H54 (cell line): ENCODE measurements at places on chromosomes 5 and 9.
A peak's percentile ranks its signal among the peaks of the same experiment; 100 is the strongest.

GRCh38 chr9:130542038-130542437, 37.3 kb upstream of the FUBP3 start:
- no peak for DNase-seq

DNA sequence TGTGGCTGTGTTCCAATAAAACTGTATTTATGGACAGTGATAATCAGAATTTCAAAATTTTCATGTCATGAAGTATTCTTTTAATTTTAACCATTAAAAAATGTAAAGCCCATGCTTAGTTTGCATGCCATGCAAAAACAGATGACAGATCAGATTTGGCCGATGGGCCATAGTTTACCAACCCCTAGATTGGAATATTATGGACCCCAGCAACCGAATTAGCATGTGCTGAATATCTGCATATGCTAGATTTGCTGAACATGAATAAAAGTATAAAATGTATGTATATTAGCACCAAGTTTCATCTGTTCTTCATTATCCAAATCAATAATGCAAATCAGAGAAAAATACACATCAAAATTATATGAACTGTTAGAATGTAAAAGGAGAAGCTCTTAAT, 158.5 kb upstream of the PPP1R2B start:
- no peak for DNase-seq

GRCh38 chr5:6837519-6838110, 124.4 kb downstream of the TENT4A start:
- DNase-seq = no peak

DNA sequence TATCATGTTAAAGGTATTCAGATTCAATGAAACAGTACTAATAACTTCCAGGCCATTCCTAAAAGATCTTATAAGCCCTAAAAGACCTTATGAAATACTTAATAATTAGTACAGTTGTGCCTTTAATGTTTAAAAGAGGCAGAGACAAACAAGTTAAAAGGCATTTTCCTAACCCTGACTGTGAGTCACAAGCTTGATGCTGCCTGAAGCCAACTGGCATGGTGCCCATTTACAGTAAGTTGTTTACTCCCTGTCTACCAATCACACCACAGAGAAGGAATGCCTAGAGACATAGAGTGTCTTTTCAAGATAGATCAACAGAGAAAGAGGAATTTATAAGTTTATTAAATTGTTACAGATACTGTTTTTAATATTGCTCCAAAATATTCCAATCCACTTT, 47.8 kb downstream of the NR3C1 start:
- DNase-seq = peak; percentile 62

DNA sequence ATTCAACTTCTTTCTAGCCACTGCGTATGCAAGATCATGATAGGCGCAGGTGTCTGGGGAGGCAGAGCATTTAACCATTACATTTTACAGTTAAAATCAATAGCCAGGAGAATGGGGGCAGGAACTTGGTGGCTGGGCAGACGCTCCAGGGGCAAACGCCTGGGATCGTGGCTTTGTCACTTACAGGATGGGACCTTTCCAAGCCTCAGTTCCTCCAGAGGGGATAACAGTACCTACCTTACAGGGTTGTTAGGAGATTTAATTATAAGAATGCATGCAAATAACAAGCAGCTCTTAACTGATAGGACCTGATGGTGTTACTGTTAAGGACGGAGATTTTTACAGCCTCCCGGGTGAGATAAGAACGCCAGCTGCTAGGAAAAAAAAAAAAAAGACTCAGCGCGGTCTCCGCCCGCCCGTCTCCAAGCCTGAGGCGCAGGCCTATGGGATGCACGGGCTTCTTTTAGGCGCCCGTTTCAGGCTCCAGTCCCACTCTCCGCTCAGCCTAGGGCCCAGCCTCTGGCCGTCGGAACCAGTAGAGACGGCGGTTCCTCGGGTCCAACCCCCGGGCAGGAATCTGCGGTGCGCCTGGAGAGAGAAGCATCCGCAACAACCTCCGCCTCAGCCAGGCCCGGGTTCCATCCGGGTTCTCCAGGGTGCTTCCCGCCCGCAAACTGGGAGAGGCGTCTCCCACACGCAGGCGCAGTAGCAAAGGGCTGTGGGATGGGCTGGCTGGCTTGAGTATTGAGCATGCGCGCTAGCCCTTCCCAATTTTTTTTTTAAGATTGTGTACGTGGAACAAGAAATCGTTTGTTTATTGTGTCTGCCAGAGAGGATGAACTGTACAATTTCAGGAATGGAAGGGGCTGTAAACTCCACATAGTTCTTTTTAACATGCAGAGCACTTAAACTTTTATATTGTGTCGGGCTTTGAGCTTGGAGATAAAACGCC, at the start of gene FAM200C:
Gene FAM200C (minus strand): TSS at position 653 of the 952 bp plus-strand sequence. CDS start 4,564 bp downstream, outside the sequence.
- peak; percentile 84 for DNase-seq

- no peak for DNase-seq
Measured at GRCh38 chr5:68652534-68652965, 437.0 kb downstream of the PIK3R1 start.

DNA sequence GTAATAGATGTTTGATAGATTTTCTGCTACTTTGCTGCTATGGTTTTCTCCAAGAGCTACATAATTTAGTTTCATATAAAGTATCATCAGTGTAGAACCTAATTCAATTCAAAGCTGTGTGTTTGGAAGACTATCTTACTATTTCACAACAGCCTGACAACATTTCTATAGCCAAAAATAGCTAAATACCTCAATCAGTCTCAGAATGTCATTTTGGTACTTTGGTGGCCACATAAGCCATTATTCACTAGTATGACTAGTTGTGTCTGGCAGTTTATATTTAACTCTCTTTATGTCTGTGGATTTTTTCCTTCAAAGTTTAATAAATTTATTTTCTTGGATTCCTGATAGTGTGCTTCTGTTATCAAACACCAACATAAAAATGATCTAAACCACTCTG, 35.1 kb upstream of the CCDC152 start:
- no peak for DNase-seq

DNA sequence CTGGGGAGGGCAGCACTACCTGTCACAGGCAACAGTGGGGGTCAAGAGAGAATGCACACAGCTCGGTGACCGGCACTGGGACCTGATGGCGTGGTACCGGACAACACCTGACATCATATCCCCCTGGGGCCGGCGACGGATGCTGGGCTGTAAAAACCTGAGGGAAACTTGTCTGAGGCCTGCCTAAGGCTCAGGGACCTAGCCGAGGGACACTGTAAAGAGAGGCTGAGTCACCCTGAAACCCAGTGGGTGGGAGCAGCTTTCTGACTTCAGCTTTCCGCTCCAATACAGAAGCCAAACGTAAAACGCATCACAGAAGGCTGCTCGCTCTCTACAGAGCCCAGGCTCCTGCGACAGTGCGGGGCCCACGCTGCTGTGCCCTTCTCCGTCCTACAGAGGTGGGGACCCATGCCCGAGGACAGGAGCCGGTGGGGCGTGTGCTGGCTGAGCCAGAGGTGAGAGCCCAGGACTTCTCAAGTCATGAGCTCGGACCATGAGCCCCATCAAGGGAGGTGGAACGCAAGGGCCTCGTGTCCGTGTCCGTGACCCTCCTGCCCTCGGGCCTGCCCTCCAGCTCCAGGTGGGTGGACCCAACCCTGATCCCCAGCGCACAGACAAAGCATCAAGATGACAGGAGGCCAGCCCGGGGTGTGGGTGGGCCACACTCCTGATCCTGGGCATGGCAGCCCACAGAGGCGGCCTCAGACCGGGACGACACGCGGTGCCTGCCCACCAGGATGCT, 5.3 kb downstream of the RALGDS start:
- peak; percentile 98 for DNase-seq

DNA sequence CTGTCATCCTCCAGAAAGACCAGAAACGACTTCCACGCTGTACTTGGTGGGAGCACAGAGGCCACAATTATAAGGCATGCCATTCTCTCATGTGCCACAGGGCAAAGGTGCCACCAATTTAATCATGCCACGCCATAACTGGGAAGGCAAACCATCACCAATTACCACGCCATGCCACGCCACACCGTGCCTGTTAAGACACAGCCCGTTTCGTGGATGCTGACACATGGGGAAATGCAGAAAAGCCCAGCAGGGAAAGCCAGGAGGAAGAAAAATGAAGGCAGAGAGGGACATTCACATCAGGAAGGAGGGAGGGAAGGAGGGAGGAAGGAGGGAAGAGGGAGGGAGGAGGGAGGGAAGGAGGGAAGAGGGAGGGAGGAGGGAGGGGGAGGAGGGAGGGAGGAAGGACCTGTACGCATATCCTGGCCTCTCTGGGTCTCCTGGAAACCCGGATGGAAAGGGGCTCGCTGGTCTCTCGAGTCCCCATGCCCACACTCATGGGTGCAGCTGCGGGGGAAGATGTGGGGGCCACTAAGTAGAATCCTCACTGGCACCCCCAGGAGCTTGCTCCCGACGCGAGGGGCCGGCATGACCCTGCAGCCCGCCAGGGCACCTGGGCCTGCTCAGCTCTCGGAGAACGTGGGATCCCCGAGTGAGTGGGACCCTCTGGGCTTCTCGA, 61.7 kb upstream of the UBAC1 start:
- no peak for DNase-seq

- DNase-seq = no peak
Measured at GRCh38 chr9:89880161-89880560, 275.3 kb downstream of the GADD45G start.

DNA sequence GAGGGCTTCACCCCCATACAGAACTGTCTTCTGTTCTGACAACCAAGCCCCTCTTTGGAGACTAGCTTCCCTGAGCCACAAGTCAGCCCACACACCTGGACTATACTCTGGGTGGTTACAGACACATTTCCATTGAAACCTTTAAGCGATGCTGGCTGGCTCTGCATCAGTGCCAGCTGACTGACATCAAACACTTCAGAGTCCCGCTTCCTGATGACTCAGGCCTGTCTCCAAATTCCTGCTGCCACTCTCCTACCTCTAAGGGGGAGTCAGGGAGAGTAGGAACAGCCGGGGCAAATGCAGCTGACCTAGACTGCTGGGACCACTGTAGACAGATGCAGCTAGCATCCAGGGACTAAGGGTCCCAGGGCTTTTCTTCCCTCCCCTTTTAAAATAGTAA, 59.4 kb downstream of the SIL1 start:
- DNase-seq = peak; percentile 73

DNA sequence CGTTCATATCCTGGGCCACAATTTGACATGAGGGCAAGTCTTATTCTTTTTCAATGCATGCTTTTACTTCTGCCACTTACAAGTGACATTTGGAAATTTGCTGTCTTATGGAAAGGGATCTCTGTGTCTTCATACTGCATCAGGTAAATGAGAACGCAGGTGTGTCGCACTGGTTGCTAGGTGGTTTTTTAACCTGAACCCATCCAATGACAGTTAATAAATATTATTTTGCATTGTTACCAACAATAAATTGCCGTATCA, 1.1 kb downstream of the ADAMTS16 start:
- no peak for DNase-seq

GRCh38 chr9:68698943-68699509, 6.0 kb upstream of the PIP5K1B start:
- no peak for DNase-seq

- DNase-seq = no peak
Measured at GRCh38 chr9:133155156-133155555, 8.6 kb downstream of the GBGT1 start.

- no peak for DNase-seq
Measured at GRCh38 chr9:70485273-70485858, 70.9 kb upstream of the KLF9 start.

GRCh38 chr9:133737071-133737773, 930 bp downstream of the SARDH start:
- DNase-seq = no peak

GRCh38 chr9:110891760-110892159, 146.5 kb downstream of the LPAR1 start:
- no peak for DNase-seq

DNA sequence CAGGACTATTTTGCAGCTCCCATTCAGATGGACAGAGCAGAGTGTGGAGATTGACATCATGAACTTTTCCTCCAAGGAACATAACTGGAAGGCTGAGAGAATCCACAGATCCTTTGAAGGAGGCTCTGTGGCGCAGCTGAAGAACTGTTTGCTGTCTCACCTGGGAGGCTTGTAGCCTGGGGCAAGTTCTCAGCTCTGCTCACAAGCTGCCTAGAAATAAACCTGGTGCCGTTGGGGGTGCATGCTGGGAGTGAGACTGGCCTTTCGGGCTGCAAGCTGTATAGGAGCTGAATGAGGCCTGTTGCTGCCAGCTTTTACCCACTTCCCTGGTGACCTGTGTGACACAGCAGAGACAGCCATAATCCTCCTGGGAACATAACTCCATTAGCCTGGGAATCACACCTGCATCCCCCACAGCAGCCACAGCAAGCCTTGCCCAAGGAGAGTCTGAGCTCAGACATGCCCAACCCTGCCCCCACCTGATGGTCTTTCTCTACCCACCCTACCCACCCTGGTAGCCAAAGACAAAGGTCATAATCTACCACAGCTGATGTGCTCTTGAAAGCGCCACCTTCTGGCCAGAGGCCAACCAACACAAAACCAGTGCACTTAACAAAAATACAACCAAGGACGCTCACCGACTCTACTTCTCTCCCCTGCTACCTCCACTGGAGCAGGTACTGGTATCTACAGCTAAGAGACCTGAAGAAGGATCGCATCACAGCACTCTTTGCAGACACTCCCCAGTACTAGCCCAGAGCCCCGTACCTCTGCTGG, 205.1 kb upstream of the MRPS30 start:
- no peak for DNase-seq

GRCh38 chr5:26482810-26483375, 555.5 kb downstream of the CDH9 start:
- peak; percentile 70 for DNase-seq

- DNase-seq = peak; percentile 42
Measured at GRCh38 chr9:86434039-86434726, 80.0 kb upstream of the TUT7 start.

GRCh38 chr5:132831095-132831860, 831 bp upstream of the SHROOM1 start:
- no peak for DNase-seq

DNA sequence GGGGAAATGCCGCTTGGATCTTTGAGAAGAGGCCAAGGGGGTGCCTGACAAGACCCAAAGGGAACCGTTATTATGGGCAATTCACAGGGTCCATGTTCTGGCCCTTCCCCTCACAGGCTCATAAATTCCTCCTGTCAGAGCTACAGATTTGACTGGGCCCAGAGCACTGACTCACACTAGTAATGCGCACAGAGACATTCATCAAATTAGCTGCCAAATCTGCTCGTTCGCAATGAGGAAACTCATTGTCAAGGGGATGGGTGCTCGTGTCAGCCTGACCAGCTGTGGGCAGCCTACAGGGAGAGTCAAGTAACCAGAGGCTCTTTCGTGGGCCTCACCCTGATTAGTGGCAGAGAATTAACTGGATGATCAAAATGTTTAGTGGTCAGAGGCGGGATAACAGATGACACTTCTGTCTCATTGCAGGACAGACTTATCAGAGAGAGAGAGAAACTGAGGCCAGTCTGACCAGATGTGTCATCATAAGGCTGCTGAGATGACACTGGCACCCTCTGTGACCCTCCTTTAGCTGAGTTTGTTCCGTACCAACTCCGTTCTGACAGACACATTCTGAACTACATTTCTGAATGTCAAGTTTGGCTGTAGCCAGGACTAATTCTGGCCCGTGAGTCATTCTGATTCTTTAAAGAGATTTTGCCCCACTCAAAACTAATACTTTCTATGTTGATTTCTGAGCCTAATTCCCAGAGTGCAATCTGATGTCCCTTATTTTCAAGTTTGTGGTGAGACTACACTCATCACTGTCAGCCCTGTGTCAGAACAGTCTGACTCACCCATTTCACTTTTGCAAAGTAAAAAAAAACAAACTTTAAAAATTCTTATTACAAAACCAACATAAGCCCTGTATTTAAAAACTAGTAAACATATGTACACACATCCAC, 377.1 kb downstream of the ACTL7B start:
- DNase-seq = no peak

- no peak for DNase-seq
Measured at GRCh38 chr5:168696611-168697010, 117.4 kb upstream of the PANK3 start.
